ENCODE measurements at places on chromosomes 16 and 17.
A peak's percentile ranks its signal among the peaks of the same experiment; 100 is the strongest.

DNA sequence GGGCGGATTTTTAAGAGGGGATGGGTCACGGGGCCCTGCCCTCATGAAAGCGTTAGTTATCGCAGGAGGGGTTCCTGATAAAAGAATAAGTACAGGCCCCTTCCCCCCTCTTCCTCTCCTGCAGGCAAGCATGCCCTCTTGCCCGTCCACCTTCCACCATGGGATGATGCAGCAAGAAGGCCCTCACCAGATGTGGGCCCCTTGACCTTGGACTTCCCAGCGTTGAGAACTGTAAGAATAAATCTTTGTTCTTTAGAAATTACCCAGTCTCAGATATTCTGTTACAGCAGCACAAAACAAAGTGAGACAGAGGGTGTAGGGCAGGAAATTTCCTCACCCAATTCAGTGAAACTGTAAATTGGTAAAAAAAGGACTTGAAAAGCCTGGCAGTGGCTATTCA, 27.8 kb upstream of the LCMT1 start:
- DNase-seq = no peak

- no peak for DNase-seq
Measured at GRCh38 chr17:74838274-74838673, 21.4 kb downstream of the GRIN2C start.

DNA sequence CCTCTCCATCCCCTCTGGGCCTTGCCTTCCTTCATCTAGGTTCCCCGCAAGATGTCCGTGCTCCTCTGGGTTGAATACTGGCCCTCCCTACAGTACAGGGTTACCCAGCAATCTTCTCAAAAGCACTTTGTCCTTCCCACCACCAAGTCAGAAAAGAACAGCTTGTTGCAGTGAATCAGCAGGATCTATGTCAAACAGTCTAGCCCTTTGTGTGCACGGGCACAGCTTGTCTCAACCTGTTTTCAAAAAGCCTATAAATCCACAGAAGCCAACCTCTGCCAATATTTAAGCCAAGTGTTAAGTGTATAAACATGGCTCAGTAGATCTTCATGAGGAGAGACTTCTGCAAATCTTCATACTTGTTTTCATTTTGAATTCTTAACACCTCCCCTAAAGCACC, 25.2 kb downstream of the C17orf67 start:
- DNase-seq = no peak

- DNase-seq = no peak
Measured at GRCh38 chr17:40778461-40778860, 3.9 kb downstream of the KRT27 start.

GRCh38 chr17:81365148-81365600, 30.1 kb upstream of the BAHCC1 start:
- DNase-seq = peak; percentile 41

DNA sequence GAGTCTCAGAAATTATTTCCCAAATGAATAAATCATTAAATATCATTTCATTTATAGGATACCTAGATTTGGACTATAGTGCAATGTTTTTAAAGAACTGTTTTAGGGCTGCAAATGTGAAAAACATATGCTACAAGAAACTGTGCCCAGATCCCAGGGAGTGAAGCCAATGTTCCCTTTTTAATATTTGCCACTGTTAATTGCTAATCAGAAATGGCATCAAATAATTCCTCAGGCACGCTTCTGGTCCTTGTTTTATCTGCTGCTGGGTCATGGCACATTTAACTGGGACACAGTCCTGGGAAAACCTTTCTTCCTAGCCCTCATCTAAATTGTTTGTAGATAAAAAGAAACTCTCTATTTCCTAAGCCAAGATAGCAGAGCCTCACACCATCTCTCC, 79.3 kb upstream of the CNTNAP4 start:
- DNase-seq = no peak

DNA sequence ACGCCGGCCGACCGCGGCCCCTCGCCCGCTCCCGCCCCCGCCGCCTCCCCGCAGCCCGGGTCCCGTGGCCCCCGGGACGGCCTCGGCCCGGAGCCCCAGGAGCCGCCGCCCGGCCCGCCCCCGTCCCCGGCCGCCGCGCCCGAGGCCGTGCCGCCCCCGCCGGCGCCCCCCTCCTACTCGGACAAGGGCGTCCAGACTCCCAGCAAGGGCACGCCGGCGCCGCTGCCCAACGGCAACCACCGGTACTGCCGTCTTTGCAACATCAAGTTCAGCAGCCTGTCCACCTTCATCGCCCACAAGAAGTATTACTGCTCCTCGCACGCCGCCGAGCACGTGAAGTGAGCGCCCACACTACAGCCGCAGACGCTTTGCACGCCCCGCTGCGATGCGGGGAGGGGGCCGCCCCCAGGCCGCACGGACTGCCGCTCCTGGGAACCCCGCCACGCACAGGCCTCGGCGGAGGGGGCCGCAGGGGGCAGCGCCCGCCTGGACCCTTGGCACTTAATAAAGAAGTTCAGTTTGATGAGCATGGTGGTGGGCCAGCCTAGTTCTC, 35.5 kb upstream of the ZC3H18 start:
- DNase-seq = peak; percentile 48

DNA sequence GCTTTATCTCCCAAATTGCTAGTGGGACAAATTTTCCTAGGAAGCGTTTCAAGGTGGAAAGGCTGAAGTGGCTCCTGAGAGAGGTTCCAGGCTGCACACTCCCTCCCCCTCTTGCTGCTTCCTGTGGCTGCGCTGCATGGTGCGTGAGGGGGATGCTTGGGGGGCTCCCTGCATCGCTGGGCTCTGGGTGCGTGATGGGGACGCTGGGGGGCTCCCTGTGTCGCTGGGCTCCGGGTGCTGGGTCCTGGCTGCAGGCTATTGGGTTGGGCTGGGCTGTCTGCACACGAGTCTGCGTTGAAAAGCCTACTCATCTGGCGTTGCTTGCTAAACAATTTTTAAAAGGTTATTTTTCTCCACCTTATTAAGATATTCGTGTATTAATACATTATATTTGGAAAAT, 30.1 kb downstream of the NDEL1 start:
- DNase-seq = no peak

- DNase-seq = no peak
Measured at GRCh38 chr17:79038545-79039135, 14.7 kb downstream of the C1QTNF1 start.

DNA sequence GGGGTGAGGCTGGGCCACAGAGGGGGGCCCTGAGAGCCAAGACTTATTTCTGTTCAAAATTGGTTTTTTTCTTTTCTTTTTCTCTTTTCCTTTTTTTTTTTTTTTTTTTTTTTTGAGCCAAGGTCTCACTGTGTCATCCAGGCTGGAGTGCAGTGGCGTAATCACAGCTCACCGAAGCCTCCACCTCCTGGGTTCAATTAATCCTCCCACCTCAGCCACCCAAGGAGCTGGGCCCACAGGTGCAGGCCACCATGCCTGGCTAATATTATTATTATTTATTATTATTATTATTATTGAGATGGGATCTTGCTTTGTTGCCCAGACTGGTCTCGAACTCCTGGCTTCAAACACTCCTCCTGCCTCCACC, 17.5 kb upstream of the CACNA1H start:
- DNase-seq = no peak
